ENCODE measurements at places on chromosomes 2 and 18. TPM values are rescaled to one million over a fixed set of nuclear protein-coding genes. Genes with fewer than 3 reads are reported as not detected.
A peak's percentile ranks its signal among the peaks of the same experiment; 100 is the strongest.

DNA sequence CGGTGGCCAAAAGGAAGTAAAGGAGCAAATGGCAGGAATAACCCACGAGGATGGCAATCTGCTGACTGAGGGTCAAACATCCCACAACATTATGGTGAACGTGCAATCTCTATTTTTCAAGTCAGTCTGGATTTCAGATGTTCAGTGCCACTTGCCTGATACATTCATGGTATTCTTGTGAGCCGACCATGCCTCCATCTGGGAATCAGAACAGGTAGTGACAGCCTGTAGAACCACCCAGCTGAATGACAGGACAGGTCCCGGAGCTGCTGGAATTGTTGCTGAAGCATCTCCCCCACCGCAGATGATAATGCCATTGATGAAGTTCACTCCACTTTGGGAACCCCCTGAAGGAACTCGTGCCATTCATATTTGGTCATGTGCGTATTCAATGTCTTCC lies 123.2 kb downstream of the CAPN13 start:
- no peaks in the 10 kb centered on the region for H3K36me3 ChIP-seq
- H3K27me3 ChIP-seq, result no peaks in the 10 kb centered on the region
- H3K4me3 ChIP-seq, result no peak overlapping the region
- H3K4me1 ChIP-seq, result peaks cover 3% of the 10 kb centered on the region
- no peak overlapping the region for H3K27ac ChIP-seq

- H3K4me1 ChIP-seq, result peaks cover 43% of the 10 kb centered on the region
- H3K27me3 ChIP-seq, result no peaks in the 10 kb centered on the region
- H3K4me3 ChIP-seq, result no peak overlapping the region
- no peaks in the 10 kb centered on the region for H3K36me3 ChIP-seq
- no peak overlapping the region for H3K27ac ChIP-seq
- DNase-seq, result no peak
These were observed 85.3 kb downstream of the ACVR1 start for GRCh38 chr2:157790780-157791179.

- peak; percentile 90 for DNase-seq
- H3K4me1 ChIP-seq, result no peaks in the 10 kb centered on the region
- H3K27me3 ChIP-seq, result peaks cover 8% of the 10 kb centered on the region
- peak overlapping the region; percentile 38 for H3K4me3 ChIP-seq
These were observed 181.4 kb downstream of the SMAD2 start for GRCh38 chr18:47748847-47749599.

DNA sequence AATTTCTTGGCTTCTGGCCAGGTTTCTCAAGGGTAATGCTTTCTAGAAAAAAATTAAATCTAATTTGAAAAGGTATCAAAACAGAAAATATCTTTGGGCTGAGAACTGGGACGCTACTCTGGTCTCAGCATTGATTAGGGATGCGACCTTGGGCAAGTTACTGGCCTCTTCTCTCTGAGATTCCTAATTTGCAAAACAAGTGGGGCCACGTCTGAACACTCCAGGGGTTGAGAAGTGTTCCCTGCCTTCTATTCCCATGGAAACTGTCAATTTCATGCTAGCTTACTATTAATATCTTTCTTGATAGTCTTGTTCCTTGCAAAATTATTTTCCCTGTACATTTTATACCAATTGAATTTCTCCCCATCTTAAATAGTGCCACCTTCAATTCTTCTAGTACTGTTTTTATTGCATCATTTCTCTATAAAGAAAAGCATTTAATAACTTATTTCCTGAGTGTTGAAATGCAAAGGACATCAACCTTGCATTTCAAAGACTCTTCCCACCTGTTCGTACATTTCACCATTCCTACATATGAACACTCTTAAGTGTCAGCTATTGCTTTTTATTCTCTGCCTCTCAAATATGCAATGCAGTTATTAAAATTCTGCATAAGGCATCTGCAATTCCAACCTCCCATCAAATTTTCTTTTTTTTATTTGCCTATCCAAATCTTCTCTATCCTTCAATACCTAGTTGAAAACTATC lies 118.3 kb upstream of the DSEL start:
- H3K4me1 ChIP-seq, result peaks cover 12% of the 10 kb centered on the region
- H3K4me3 ChIP-seq, result no peak overlapping the region
- no peak for DNase-seq

DNA sequence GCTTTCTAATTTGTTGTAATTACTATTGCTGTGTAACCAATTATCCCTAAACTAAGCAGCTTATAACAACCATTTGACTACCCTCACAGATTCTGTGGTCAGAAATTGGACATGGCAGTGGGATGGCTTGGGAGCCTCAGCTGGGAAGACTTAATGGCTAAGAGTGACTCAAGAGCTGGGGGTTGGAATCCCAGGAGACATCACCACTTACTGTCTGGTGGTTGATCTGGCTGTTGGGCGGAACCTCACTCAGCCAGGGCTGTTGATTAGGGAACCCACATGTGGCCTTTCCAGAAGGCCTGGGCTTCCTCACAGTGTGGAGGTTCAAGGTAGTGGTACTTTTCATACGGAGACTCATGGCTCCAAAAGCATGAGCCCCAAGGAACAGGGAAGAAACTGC lies 49.8 kb downstream of the E2F6 start:
- H3K4me3 ChIP-seq, result no peak overlapping the region
- no peak overlapping the region for H3K27ac ChIP-seq
- H3K27me3 ChIP-seq, result no peaks in the 10 kb centered on the region

- H3K36me3 ChIP-seq, result no peaks in the 10 kb centered on the region
- no peak overlapping the region for H3K4me3 ChIP-seq
- no peak for DNase-seq
- H3K27ac ChIP-seq, result no peak overlapping the region
These were observed 64.7 kb downstream of the DGKD start for GRCh38 chr2:233418761-233419546.

- no peaks in the 10 kb centered on the region for H3K27me3 ChIP-seq
- no peaks in the 10 kb centered on the region for H3K36me3 ChIP-seq
- H3K4me3 ChIP-seq, result no peak overlapping the region
- H3K4me1 ChIP-seq, result peaks cover 6% of the 10 kb centered on the region
- no peak overlapping the region for H3K27ac ChIP-seq
These were observed 240.3 kb downstream of the HDAC4 start for GRCh38 chr2:239160226-239161143.

Gene CD8A
- total RNA-seq, result 0.34 TPM

Gene INHA
- not detected for total RNA-seq

Gene ANKRD30B
- total RNA-seq, result not detected

Gene CRACDL
- total RNA-seq, result 0.07 TPM

Gene EFR3B
- 21.2 TPM for total RNA-seq

Gene CNPPD1
- total RNA-seq, result 21.8 TPM

Gene CYTIP
- total RNA-seq, result 0.54 TPM

Gene RNF25
- 18.5 TPM for total RNA-seq
